ENCODE measurements at places on chromosomes 11 and 22. TPM values are rescaled to one million over a fixed set of nuclear protein-coding genes. Genes with fewer than 3 reads are reported as not detected.

The CABP7 gene
- total RNA-seq: 14.6 TPM

The KRTAP5-8 gene
- total RNA-seq: not detected

The MS4A12 gene
- total RNA-seq: not detected

DNA sequence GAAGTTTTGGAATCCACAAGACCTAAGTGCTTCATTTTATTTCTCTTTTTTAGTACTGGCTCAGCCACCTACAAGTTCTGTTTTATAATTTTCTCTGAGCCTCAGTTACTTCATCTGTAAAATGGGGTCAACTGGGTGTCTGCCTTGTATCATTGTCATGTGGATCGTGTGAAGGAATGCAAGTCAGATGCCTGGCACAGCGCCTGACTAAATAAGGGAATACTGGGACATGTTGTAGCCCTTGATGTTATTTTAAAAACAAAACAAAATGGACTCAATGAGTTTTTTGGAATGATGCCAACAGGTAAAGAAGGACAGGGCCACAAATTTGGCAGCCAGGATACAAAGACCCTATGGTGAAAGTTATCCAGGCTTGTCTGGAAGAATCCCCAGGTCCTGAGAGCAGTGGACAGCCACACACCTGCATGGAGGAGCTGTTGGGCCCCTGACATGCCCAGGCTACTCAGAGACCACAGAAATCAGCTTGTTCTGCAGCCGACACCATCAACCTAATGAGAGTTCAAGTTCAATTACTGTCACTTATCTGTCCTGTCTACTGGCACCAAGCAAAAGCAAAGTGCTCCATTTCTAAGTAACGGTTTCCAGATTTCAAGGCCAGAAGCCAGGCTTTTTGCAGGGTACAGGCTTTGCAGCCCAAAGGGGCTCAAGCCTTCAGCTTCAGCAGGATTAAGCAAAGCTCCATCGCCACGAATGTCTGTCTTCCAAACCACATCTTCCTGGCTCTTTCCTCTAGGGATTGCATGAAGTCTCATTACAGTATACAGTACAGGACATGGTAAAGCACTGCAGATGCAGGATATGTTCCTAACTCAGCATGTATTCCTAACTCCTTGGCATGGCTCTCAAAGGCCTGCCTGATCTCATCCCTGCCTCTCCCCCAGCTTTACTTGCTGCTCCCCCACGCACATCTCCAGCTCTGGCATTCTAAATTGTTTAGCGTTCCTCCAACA lies 18.4 kb downstream of the DKK3 start:
- no peak for DNase-seq

DNA sequence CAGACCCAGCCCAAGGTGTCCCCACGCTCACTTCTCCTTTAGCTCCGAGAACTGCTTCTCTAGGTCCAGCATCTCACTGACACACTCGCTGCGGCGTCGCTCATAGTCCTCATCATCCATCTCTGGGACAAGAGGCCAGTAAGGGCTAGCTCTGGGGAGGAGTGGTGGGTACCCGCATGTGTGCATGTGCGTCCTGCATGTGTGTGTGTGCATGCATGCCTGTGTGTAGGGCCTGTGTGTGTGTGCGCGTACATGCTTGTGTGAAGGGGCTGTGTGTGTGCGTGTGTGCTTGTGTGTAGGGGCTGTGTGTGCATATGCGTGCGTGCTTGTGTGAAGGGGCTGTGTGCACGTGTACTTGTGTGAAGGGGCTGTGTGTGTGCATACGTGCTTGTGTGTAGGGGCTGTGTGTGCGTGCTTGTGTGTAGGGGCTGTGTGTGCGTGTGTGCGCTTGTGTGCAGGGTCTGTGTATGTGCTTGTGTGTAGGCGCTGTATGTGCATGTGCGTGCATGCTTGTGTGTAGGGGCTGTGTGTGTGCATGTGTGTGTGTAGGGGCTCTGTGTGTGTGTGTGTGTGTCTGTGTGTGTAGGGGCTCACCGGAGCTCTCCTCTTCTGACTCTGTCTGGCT lies 3.3 kb downstream of the BRMS1 start:
- DNase-seq: no peak

The B4GAT1 gene
- total RNA-seq: 42.7 TPM

GRCh38 chr22:43090130-43090789 lies 1.1 kb upstream of the TTLL1 start:
- peak; percentile 50 for DNase-seq

GRCh38 chr11:102940714-102941588 lies 14.6 kb downstream of the MMP13 start:
- no peak for DNase-seq

The F2 gene
- total RNA-seq: 0.29 TPM

The SEC14L2 gene
- total RNA-seq: 0.76 TPM

The APOA5 gene
- not detected for total RNA-seq

The HBG2 gene
- total RNA-seq: not detected

The PTPN5 gene
- total RNA-seq: 25.8 TPM

DNA sequence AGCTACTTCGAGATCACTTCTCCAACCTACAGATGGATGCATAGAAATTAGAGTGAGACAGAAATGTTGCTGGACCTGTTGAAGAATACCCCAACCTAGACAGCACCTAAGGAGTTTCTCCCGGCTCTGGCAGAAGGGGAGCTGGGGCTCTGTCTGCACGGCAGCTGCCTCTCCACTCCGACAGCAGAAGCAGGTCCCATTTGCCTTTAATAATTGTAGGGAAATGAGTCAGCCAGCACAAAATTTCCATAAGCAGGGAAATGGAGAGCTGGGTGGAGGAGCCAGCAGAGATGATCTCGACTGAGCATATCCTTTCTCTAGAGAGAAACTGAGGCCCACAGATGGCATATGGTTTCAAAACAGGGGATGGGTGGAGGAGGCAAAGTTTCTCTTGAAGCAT lies 80.1 kb downstream of the EFCAB6 start:
- no peak for DNase-seq

DNA sequence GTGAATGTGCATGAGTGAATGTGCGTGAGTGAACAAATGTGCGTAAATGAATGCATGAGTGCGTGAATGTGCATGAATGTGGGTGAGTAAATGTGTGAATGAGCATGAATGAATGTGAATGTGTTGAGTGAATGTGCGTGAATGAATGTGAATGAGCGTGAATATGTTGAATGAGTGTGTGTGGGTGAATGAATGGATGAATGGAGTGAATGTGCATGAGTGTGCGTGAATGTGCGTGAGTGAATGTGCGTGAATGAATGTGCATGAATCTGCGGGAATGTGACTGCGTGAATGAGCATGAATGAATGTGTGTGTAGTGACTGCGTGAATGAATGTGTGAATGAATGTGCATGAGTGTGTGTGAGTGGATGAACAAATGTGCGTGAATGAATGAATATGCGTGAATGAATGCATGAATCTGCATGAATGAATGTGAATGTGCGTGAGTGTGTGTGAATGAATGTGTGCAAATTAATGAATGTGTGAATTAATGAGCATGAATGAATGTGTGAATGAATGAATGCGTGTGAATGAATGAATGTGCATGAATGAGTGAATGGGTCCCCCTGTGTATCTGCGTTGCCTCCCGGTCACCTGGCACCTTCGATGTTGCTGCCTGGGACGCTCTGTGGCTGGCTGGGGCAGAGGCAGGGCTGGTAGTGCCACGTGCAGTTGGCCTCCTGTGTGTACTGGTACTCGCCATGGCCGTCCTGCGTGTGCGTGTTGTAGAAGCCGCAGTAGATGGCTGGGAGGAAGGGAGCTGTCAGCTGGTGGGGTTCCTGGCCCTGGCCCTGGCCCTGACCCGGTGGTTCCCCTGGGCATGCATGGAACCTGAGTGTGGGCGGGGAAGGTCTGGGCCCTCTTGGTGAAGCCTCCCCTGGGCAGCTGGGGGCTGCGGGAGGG lies 13.4 kb downstream of the MUC6 start:
- DNase-seq: no peak

DNA sequence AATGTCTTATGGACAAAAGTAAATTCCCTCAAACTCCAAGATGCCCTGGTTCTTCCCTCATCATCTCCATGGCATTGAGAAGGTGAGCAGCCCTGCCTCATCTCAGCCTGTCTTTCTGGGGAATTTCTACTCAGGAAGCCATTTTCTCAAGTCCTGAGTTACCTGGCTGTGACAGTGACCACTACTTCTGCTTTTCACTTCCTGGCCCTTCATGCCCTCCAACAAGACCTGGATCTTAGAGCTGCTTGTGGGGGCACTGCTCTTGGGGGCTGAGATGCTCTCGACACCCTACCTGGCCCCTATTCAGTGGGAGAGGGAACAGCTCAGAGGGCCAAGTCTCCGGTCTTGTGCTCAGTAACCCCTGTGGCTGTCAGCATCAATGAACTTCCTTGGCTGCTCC lies 5.5 kb upstream of the IGSF22 start:
- DNase-seq: no peak

The NAALAD2 gene
- 7.2 TPM for total RNA-seq

Measured in glutamatergic neuron (in vitro differentiated cells).